ENCODE measurements at places on chromosomes 11 and 22.

GRCh38 chr22:25555586-25555985, 8.9 kb upstream of the GRK3 start:
- no peak for DNase-seq

GRCh38 chr11:80980227-80980626, 1539.4 kb upstream of the TENM4 start:
- DNase-seq = no peak

- no peak for DNase-seq
Measured at GRCh38 chr11:6926208-6927029, at the start of gene ZNF215. Gene ZNF215 (plus strand): TSS chr11:6926426. CDS start chr11:6932273, 5,847 bp downstream.

DNA sequence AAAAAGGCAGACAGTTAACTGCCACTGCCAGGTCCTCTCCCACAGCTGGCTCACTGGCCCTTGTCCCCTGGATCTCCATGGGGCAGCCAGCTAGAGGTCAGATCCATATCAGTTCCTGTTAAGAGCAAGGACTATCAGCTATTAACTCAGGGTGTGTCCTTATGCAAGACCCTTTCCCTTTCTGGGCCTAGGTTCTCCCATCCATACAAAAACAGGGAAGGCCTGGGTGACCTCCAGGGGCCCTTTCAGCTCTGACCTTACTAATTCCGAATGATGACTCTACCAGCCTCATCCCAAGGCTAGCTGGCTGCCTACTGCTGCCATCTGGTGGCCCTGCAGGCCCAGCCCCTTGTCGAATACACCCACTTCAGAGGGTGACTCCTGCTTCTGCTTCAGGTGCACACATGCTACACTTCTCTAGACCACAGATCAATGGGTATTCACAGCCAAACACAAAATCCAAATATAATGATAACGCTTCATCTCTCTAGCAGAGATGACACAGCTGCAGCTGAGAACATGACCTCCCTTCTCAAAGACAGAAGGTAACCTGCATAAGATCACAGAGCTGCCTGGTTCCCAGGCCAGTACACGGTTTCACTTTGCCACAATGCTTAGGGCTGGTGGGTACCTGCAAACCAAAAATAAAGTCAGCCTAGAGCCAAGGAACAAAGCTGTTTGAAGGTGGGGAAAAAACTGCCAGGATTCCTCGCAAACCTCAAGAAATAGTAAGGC, 34.1 kb downstream of the SERGEF start:
- DNase-seq = no peak

- no peak for DNase-seq
Measured at GRCh38 chr11:100575860-100576717, 111.0 kb upstream of the ARHGAP42 start.

DNA sequence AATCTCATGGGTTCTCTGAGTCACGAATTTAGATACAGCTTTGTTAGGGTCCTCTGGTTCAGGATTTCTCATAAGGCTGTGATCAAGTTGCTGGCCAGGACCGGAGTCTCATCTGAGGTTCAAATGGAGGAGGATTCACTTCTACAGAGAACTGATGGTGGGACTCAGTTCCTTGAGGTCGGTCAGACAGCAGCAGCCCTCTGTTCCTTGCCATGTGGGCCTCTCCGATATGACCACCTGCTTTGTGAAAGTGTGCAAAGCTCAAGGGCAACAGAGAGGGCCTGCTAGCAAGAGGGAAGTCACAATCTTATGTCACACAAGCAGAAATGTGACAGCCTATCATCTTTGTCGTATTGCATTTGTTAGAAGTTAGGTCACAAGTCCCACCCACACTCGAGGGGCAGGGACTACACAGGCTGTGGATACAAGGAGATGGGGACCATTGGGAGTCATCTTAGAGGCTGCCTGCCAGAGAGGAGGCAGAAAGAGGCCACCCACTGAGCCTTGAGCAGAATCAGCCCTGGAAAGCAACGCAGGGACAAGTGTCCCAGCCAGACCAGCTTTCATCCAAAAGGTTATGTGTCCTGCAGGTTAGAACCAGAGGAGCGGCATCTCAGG, 34.5 kb downstream of the RPUSD4 start:
- no peak for DNase-seq

DNA sequence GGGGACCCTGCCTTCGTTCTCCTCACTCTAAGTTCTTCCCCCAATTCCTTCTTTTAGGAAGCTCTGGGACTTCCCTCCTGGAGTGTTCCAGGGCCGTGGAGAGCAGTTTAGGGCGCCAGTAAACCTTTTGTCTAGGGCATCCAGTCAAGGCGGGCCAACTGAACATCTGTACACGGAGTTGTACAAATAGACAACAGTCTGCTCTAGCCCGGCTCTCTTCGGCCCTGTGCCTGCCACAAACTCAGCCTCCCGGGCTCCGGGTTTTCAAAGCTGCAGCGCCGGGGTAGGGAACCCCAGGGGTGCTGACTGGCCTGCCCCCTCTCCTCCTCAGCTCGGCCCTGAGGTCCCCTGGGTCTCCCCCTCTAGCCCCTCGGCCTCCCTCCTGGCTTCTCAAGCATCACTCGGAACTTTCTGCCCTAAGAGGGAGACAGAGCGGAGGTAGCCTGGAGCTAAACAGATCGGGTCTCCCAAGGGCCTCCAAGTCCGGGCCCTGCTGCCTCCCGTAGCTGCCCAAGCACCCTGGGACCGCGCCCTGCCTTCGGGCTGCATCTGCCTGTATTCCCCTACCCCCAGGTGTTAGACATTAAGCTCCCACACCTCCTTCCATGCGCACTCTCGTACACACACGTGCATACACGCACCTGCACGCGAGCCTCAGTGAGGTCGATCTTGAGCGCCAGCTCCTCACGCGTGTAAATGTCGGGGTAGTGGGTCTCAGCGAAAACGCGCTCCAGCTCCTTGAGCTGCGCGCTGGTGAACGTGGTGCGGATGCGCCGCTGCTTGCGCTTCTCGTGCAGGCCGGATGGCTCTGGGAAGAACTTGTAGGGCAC, 3.3 kb downstream of the PHOX2A start:
- no peak for DNase-seq

GRCh38 chr11:15204711-15205110, 90.0 kb downstream of the INSC start:
- no peak for DNase-seq

DNA sequence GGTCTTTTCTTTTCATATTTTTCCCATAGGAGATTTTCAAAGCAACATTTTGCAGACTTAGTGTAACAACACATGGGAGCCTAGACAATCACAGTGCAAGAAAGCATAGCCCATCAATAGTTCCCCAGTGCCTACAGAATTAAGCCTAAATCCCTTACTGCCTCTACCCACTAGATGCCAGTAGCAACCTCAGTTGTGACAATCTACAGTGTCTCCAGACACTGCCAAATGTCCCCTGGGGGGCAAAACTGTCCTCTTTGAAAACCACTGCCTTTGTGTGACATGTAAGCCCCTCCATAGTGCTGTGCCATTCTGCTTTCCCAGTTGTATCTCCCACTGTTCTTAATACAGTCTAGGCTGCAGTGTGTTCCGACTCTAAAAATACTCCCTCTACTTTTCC, 1329.0 kb downstream of the LRRC4C start:
- DNase-seq = no peak

DNA sequence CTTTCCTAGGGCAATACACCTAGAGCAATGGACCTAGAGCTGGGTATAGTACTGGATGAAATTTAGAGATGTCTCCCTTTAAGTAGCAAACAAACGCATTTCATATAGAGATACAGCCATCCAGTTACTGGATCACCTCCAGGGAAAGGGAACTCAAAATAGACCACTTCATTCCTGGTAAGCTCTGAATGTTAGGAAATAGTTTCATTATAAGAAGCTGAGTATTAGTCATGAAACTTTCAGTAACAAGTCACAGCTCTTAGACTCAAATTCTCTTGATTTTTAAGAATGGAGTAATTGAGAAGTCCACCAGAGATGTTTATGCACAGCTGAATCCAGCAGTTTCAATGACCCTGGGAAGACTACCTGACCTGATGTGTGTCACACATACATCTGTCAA, 221.9 kb downstream of the FAM76B start:
- DNase-seq = no peak

GRCh38 chr11:58165504-58166106, 23.3 kb upstream of the OR9Q2 start:
- DNase-seq = no peak

DNA sequence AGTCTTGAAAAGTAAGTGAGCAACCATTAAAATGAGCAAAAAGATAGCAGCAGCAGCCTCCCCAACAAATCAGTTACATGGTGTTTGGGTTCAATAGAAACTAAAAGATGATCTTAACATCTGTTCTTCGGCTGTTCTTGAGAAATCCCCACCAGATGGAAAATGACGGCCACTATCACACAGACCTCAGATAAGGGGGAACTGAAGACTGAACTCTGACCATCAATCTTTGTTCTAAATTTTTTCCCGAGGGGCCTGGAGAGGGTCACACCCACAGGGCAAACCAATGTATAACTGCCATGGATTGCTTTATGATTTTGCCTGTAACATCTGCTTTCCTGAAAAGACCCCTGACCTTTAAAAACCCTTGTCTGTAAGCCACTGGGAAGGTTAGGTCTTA, 624.8 kb upstream of the KIRREL3 start:
- no peak for DNase-seq

GRCh38 chr11:95092549-95093324, 3.1 kb downstream of the ENDOD1 start:
- no peak for DNase-seq

DNA sequence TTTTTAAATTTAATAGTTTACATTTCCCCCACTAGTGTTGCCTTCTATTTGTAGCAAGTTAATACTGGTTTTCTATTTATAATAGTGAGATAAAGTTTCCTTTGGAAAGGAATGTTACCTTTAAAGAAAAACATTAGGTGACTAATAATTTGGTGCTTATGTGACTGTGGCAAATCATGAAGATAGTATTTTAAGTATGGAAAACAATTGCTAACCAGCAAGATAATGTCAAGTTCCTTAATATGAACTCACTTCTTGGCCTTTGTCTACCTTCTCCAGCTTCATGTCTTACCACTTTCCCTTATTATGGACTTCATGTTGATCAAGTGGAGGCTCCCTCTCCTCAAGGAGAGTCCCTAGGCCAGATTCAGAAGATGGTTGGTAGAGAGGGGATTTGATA, 27.2 kb downstream of the ARHGEF12 start:
- DNase-seq = no peak

- no peak for DNase-seq
Measured at GRCh38 chr22:32020117-32020516, 22.9 kb upstream of the SLC5A1 start.

- DNase-seq = no peak
Measured at GRCh38 chr22:19745155-19746101, 15.2 kb upstream of the TBX1 start.

GRCh38 chr11:119419834-119420492, 3.0 kb downstream of the THY1 start:
- DNase-seq = no peak

DNA sequence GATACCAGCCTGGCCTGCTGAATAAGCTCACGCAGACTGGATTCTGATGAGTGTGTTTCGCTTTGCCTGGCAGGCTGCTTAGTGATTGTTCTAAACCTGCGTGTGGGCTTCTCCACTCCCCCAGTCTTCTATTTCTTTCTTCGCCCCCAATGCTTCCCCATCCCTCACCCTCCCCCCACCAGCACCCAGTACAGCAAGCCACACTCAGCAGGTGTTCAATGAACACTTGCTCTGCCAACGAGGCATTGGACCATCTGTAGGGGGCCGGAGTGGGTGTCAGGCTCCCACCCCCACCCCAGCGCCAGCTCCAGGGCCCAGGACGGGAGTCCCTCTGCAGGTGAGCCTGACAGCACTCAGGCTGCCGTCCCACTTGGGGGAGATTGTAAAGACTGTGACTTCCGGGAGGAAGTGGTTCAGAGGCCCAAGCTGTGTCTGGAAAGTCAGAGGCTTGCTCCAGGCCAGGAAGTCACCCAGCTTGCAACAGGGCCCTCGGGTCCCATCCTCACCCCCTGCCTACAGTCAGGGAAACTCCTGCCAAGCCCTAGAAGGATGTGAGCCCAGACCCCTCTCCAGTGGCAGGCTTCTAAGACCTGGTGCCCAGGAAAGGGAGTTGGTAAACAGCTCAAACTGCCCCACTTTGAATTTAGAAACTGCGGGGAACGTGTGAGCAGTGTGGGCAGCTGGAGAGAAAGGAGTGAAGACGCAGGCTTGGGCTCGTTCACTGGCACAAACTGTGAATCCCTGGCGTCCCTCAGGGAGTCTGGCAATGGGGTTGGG, 66.3 kb upstream of the PRDM11 start:
- DNase-seq = no peak

DNA sequence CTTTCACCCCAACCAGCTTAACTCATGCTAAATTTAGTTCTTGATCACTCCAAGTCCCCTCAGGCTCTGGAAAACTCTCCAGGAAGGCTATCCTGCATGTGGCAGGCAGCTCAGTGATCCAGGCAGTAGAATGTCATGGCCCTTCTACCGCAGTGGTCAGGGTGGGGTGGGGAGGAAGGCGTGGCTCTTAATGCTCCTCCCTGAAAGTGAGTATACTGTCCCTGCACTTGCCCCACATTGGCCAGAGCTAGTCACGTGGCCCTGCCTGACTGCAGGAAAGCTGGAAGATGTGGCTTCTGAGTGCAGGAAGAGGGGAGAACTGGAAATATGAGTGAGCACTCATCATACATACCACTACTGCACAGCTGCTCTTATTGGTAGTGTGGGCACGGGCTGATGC, 102.1 kb downstream of the GRAMD1B start:
- no peak for DNase-seq

DNA sequence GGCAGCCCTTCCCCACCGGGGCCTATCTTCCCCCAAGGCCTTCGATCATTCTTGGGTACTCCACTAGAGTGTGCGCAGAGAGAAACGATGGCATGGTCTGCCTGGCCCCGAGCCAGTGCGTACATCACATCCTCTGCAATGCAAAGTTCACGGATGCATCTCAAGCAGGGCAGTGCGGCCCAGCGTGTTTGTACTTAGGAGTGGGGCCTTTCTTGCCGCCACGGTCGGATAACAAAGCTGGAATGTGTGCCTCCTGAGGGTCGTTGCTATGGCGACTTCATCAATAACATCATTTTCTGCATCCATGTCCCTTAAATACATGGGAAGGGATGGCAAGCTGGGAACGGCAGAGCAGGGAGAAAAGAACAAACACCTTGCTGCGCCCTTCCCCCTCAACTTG, 73.9 kb downstream of the SCUBE1 start:
- no peak for DNase-seq

DNA sequence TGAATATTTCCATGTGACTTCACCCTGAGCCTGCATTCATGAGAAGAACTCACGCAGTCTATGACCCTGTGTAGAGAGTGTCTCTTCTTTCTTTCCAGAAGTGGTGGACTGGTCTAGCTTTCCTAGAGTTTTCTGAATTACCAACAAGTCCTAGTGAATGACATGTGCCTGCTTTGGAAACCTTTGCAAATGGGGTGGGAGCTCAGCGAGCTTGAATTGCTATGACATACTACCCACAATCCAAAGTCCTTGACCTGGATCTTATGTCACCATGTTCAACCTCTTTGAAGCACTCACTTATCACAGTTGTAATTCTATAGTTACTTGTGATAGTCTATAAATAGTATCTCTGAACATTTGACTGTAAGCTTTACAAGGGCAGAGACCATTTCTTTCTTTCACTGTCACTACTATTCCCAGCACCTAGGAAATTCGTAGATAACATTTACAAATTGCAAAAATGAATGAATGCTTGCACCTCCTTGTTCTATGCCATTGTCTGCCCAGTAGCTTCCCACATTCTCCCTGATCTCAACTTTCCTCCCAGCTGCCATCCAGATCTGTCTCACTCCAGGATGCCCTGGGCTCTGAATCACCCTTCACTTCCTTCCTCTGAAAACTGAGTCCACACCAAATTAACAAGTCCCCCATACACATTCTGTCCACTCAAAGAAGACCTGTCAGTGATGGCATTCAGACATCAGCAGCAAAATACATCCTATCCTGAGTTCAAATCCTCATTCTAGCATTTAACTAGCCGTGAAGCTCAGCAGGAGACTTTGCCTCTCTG, 201.9 kb upstream of the SESN3 start:
- DNase-seq = no peak

All from activated CD8-positive, alpha-beta memory T cell treated with anti-CD3 and anti-CD28 coated beads for 1 hour (primary cell).